ENCODE measurements at places on chromosomes 12 and 14. TPM values are rescaled to one million over a fixed set of nuclear protein-coding genes. Genes with fewer than 3 reads are reported as not detected.

Gene INSM2
- total RNA-seq, result not detected

Gene PRIMA1
- not detected for total RNA-seq

Gene FAM90A1
- total RNA-seq, result not detected

Gene KCNJ8
- under 0.01 TPM for total RNA-seq

Gene ACOT6
- not detected for total RNA-seq

Gene ART4
- total RNA-seq, result 91.9 TPM

Gene SYNDIG1L
- total RNA-seq, result not detected

Gene KTN1
- total RNA-seq, result 111 TPM

Gene CLEC4D
- total RNA-seq, result not detected

Gene MAP3K12
- total RNA-seq, result 5.2 TPM

Gene GALC
- 22.4 TPM for total RNA-seq

Gene ASIC1
- not detected for total RNA-seq

Gene RERGL
- not detected for total RNA-seq

Gene AHSA1
- 69.7 TPM for total RNA-seq

Gene TAS2R50
- total RNA-seq, result 1.2 TPM

Gene RITA1
- 21.4 TPM for total RNA-seq

Gene SOCS2
- total RNA-seq, result 64.4 TPM

Gene PGAM5
- 50.8 TPM for total RNA-seq

Gene KCNC2
- not detected for total RNA-seq

Gene FLVCR2
- 1.8 TPM for total RNA-seq

Gene SMIM41
- total RNA-seq, result under 0.01 TPM

Gene CIDEB
- 2.4 TPM for total RNA-seq

Gene GNB3
- 0.25 TPM for total RNA-seq

Gene FBXO33
- total RNA-seq, result 18.1 TPM

Gene WIF1
- not detected for total RNA-seq

Gene BATF
- 5.7 TPM for total RNA-seq

Gene AP1G2
- total RNA-seq, result 20.4 TPM

Gene TAS2R14
- total RNA-seq, result 1.0 TPM

Gene GRIN2B
- under 0.01 TPM for total RNA-seq

Measured in dermis microvascular lymphatic vessel endothelial cell (primary cell).